Mesendoderm (in vitro differentiated cells): ENCODE measurements at places on chromosomes 16 and 17.

DNA sequence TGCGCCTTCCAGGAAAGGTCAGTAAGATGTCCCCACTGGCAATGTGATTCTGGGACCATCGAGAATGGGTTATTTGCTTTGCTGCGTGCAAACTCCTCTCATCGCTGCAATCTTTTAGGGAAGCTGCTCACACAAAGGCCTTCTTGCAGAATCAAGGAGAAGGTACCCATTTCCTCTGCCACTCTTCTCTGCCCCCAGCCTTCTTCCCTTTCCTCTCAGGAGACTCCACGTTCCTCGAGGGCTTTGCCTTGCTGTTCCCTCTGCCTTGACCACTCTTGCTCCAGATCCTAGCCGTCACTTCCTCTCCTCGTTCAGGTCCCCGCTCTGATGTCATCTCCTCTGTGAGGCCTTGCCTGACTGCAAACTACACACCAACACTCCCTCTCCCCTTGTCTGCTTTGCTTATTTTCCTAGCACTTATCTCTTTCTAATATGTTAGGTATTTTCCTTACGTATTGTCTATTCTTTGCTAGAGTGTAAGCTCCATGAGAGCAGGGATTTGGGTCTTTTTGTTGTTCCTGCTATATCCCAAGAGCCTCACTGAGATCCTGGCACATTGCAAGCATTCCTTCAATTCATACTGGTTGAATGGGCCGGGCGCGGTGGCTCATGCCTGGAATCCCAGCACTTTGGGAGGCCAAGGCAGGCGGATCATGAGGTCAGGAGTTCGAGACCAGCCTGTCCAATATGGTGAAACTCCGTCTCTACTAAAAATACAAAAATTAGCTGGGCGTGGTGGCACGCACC lies 5.3 kb upstream of the CRK start:
- H3K4me1 ChIP-seq = no peaks in the 10 kb centered on the region
- no peaks in the 10 kb centered on the region for H3K36me3 ChIP-seq
- peak; percentile 51 for DNase-seq
- no peak overlapping the region for H3K4me3 ChIP-seq
- H3K27me3 ChIP-seq = no peaks in the 10 kb centered on the region
- H3K27ac ChIP-seq = no peak overlapping the region

DNA sequence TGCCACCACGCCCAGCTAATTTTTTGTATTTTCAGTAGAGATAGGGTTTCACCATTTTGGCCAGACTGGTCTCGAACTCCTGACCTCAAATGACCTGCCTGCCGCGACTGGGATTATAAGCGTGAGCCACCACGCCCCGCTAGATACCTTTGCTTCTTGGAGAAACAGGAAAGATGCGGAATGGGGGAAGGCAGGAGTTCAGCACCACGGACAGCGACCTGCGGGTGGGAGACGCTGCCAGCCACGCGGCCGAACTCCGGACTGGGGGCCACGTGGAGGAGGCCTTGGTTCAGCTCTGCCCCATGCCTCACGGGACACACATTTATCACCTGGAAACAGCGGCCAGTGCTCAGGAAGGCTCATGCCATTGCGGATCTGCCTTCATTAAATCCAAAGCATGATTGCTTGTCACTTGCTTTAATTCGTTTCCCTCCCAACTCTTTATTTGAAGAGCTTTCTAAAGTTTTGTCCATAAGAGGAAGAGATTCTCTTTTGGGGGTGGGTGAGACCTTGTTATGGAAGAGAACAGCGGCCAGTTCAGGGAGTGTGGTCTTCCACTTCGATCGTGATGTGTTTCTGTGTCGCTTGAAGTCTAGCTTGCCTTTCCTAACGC lies 219.9 kb downstream of the ENGASE start:
- H3K4me3 ChIP-seq = no peak overlapping the region
- H3K27me3 ChIP-seq = no peaks in the 10 kb centered on the region
- no peaks in the 10 kb centered on the region for H3K4me1 ChIP-seq
- no peak overlapping the region for H3K27ac ChIP-seq

DNA sequence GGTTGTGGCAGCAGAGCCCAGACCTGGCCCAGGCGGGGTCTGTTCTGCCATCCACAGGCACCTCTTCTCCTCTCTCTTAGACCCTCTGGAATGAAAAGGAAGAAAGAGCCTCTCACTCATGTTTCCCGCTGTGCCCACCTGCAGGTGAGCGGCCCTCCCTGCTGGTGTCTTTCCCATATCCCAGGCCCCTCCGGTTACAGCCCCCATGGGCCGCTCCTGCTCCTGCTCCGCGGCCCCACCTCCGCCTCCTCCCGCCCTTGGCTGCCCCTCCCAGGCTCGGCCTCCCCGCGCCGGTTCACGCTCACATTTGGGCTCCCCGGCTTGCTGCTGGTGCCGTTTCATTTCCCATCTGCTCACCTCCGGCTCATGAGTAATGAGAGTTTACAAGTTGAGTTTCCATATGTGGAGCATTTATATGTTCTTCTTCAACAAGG lies 98.7 kb upstream of the SDK2 start:
- no peak overlapping the region for H3K4me3 ChIP-seq
- H3K27me3 ChIP-seq = no peaks in the 10 kb centered on the region
- H3K36me3 ChIP-seq = no peaks in the 10 kb centered on the region

DNA sequence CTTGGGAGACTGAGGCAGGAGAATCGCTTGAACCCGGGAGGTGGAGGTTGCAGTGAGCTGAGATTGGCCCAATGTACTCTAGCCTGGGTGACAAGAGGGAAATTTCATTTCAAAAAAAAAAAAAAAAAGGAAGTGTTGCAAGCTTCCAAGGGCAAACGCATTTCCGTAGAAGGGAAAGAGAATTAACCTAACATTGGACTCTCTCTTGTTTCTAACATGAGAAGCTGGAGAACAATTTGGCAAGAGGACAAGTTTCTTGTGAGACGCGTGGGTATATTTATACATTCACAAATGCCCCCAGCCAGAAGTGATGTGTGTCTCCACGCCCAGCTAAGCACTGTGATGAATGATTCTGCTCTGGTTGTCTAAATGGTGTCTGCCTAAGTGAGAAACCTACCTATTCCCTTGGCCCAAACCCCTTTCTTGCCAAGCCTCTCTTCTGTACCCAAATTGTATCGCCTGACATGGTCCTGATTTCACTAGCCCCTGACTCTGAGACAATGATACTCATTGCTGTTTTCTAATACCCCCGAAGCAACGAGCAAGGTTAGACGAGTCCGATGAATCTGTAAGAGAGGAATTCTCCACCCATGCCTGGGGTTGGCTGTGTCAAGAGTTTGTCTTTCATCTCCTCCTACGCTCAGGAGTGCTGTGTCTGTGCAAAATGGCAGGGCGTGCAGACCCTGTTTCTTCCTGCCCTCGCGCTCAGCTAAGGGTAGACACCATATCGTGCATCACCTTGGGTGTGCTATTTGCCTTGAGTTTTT lies 14.2 kb upstream of the ST6GALNAC2 start:
- H3K36me3 ChIP-seq = no peaks in the 10 kb centered on the region
- no peaks in the 10 kb centered on the region for H3K27me3 ChIP-seq
- no peak overlapping the region for H3K27ac ChIP-seq
- no peak overlapping the region for H3K4me3 ChIP-seq
- peaks cover 5% of the 10 kb centered on the region for H3K4me1 ChIP-seq
- DNase-seq = no peak

DNA sequence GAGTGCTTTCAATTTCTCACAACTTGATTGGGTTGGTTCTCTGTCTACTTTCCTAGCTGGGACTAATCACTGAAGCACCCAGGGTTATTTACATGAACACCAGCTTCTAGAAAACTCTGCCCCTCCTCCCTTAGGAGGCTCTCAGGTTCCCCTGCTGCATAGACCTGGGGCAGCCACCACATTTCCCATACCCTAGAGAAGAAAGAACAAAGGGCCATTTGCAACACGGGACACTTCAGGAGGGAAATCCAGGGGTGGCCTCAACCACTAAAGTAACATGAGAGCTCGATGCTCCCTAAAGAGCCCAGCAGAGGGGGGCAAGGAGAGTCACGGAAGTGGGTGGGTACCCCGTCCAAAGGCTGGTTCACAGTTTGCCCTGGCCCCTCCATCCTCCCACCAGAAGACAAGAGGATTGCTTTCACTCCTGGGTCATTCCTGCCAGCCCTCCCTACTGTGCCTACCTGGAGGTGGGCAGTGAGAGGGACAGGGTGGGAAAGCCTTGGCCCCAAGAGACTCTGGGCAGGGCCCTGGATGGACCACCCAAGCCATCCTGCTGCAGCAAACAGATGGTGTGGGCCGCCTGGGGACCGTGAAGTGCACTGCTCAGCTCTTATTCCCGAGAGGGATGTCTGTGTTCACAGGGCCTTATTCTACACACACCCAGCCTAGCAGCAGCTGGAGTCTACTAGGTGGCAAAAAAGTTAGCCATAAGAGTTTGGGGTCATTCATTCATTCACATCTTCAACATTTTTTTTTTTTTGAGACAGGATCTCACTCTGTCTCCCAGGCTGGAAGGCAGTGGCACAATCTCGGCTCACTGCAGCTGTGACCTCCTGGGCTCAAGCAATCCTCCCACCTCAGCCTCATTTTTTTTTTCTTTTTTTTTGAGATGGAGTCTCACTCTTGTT lies 392.1 kb downstream of the SOX9 start:
- no peaks in the 10 kb centered on the region for H3K36me3 ChIP-seq
- no peak for DNase-seq
- no peaks in the 10 kb centered on the region for H3K4me1 ChIP-seq
- no peak overlapping the region for H3K27ac ChIP-seq
- no peaks in the 10 kb centered on the region for H3K27me3 ChIP-seq
